ENCODE measurements at places on chromosomes 2 and 18.

DNA sequence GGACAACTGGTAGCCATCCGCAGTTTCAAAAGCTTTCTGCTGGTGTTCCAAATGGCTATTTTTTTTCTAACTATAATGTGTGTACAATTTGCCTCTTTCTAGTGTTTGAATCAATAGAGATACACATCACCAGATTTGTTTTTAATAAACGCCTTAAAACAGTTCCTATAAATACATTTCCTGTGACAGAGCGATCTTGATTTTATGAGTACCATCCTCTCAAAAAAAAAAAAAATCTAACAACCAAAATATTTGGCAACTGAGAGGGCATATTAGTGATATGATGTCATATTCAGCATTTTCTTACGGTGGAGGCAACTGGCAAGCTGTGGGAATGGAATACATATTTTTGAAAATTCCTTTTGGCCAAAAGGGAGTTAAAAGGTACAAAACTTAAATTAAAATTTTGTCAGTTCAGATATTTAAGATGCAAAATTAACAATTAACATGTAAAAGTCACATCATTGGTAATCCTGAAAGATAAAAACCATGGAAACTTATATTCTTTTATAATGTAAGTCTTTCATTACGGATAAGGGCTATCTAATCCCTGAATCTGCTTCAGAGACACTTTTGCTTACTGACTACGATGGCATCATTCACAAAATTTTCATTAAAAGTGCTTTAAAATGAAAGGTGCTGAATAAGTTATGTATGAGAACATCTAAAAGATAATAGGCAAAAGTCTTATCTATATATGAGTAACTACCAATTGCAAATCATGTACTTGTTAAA lies 268.4 kb downstream of the TCF4 start:
- peak; percentile 25 for DNase-seq

- peak; percentile 69 for DNase-seq
Measured at GRCh38 chr2:26786207-26787028, 562 bp downstream of the CENPA start.

- no peak for DNase-seq
Measured at GRCh38 chr2:101706819-101707177, 9.3 kb downstream of the MAP4K4 start.

DNA sequence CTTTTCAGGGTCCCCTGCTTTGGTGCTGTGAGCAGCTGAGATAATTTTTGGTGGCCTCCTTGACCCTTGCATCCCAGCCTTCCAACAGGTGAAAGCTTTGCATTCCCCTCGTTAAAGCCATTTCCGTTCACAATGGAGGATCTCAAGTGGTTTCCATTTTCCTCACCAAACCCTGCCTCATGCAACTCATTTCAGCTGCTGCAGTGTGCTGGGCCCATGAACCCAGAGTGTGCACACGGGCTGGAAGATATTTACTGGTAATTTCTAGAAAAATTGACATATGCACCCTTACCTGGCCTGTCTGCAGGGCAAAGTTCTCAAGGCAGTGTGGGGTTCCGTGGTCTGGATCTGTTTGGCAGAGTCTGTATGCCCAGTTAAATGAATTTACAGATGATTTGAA lies 246.8 kb upstream of the HS6ST1 start:
- DNase-seq, result no peak

GRCh38 chr2:29894822-29895614 lies 26.4 kb downstream of the ALK start:
- peak; percentile 87 for DNase-seq

DNA sequence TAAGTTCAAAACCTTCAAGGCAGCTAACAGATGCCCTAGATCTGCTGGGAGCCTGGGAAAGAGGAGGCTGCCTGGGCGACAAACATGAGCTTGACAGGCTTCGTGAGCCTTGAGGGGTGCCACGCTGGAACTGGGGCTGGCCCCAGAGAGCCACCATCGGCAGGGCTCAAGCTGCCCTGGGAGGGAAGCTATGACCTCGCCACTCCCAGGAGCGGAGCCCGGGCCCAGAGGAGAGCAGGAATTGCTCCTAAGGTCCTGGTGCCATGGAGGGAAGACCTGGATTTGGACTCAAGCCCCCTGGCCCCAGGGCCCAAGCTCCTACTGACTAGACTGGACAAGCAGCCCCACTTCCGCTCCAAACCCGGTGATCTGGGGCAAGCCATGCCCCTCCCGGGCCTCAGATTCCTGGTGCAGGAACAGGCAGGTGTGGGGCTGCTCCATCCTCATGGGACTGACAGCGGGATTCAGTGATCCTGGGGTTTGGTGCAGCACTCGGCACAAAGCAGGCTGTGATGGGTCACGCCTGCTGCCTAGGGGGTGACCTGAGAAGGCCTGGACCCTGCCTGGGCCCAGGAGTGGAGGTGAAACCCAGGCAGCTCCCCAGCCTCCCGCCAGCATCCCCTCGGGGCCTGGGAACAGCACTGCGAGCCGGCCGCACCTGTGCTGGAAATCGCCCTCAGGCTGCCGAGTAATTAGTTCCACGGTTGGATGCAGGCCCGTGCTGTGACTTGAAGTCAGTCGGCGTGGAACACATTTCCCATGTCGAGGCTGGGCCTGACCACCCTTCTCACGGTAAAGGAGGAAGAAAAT lies 246.9 kb downstream of the NDUFA10 start:
- DNase-seq, result no peak

DNA sequence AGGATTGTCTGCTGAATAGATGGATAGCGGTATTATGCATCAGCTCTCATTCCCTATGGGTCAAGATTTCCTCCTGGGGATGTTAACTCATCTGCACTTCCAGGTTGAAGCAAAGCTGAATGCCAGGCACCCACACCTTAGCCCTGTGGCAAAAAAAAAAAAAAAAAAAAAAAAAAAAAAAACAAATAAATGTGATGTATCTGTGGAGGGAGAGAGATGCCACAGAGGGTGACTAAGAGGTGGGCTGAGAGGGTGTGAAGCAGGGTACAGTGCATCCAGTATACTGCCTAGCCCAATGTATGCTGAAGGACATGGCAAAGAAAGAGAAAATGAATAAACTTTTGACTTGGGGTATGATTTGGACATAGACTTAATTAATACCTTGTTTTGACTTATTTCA lies 91.4 kb downstream of the COPS8 start:
- DNase-seq, result no peak

DNA sequence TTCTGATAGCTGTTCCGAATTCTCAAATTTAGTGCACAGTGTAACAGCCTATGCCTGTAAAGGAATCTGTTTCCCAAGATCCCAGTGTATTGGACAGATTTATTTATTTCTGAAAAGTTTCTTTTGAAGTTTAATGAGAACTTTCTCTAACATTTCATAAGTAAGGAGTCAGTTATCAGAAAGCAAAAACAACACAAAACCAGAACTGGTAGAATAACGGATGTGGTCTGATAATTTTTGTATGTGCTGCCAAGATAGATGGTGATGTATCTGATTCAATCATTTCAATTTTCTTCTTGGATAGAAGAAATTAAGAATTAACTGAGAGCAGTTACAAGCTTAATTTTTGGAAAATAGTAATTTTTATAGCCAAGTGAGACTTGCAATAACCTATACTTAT lies 374.3 kb downstream of the SOCS6 start:
- DNase-seq, result no peak

DNA sequence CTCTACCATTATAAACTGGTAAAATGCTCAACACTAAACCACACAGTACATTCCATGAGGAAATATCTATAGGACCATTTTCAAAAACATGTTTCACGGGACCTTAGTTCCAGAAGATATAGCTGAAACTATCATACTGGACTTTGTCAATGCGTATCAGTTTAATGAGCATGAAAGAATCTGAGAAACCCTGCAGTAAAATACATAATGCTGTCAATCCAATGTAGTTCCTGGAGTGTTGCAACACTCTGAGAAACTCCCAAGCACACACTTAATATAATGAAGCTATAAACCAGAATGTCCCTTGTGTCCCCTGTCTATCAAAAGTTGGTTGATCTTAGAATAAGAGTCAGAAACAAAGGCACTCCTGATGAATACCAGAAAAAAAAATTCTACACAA lies 16.2 kb downstream of the IWS1 start:
- no peak for DNase-seq

- DNase-seq, result no peak
Measured at GRCh38 chr2:26985807-26986206, 15.4 kb downstream of the MAPRE3 start.

GRCh38 chr2:143312441-143312840 lies 183.2 kb downstream of the ARHGAP15 start:
- no peak for DNase-seq

DNA sequence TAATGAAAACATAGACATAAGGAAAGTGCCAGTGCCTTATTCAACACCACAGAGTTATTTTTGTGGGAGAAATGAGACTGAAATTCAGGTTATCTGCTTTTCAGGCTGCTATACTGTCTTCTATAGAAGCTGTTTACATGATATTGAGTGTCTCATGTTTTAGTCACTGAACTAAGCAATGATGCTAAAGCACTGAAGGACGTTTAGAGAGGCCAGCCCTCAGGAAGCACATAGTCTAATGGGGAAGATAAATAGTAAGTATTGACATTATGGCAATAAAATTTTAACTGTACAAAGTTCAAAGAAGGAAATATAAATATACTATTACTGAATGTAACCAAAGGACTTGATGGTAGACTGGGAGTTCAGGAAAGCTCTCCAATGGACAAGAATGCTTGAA lies 186.4 kb upstream of the ZC3H15 start:
- DNase-seq, result no peak

- peak; percentile 50 for DNase-seq
Measured at GRCh38 chr2:110678457-110679336, 834 bp upstream of the BUB1 start.

DNA sequence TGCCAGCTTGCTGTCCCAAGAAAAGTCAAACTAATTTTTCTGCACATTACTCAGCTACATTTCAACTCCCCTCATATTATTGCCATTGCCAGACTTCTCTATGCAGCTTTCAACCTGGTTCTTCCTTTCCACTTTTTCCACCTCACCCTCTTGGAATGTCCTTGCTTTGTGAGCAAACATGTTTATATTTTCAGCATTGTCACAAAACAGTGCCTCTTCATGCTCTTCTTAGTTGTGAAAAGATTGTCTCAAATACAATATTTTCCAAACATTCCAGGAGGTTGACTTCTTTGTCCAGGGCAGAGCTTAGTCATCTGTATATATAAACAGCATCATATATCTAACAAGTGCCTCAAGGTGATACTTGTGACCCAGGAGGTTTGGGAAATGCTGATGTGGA lies 803.3 kb upstream of the CELF4 start:
- DNase-seq, result no peak

DNA sequence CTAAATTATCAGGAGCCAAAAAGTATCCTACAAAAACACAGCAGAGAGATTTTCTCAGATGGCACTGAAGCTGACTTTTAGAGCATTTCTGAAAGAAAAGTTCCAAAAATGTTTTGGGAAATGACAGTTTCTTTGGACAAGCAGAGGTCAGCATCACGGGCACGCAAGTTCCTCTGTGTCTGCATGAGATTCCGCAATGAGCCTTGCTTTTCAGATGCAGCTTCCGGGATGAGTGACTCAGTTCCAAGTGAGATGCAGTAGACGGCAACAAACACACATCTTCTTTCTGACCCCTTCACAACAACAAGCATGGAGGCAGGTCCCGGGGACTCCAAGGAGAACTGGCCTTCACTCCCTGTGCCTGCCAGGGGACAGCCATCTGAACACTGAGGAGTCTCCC lies 76.6 kb downstream of the EIPR1 start:
- no peak for DNase-seq

GRCh38 chr2:235762832-235763598 lies 269.2 kb downstream of the AGAP1 start:
- DNase-seq, result no peak

- DNase-seq, result no peak
Measured at GRCh38 chr18:45328811-45329210, 286.5 kb upstream of the SLC14A2 start.

GRCh38 chr2:209644842-209645241 lies 126.8 kb upstream of the UNC80 start:
- no peak for DNase-seq

DNA sequence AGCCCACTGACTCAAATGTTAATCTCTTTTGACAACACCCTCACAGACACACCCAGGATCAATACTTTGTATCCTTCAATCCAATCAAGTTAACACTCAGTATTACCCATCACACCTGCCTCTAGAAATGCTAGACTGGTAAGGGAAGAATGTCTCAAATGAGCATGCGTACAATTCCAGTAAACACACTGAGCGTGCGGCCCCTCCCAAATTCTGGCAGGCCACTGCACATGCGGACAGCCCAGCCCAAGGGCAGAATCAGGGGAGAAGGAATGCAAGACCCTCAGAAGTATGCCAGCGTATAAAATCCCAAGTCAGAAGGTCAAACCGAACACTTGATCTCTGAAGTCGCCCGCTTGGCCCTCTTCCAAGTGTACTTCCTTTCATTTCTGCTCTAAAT lies 7.6 kb upstream of the EMILIN2 start:
- no peak for DNase-seq

GRCh38 chr2:68700560-68700959 lies 34.1 kb upstream of the ARHGAP25 start:
- DNase-seq, result no peak

DNA sequence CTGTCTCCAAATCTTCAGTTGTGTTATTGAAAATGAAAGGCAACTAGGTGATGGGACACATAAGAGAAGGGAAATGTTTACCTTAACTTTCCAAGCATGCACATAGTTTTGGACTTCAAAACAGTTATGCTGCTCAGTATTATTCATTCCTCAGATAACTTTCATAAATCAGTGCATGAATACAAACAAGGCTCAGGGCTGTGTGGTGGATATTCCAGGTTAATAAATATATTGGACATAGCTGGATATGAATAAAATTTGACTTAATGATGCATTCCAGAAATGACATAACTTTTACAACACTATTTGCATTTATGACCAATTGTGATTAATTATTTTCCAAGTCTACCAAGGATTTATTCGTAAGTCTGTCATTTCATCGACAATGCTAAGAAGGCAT lies 301.2 kb upstream of the ZNF804A start:
- DNase-seq, result no peak

DNA sequence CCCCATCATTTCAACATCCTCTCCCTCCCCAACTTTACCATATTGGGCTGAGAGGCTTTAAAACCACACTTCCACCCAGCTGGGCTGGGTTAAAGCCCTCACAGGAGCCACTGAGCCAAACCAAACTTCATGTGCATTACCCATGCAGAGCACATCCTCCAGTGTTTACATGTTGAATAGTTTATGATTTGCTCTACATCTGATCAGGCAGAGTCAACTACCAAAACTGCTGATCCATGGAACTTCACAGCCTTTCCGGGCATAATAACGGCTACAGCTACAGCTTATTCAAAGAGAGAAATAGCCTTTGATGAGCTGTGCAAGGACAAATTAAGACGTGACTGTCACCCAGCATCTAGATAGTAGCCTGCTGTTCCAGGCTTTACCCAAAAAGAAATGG lies 39.0 kb downstream of the MAIP1 start:
- no peak for DNase-seq

DNA sequence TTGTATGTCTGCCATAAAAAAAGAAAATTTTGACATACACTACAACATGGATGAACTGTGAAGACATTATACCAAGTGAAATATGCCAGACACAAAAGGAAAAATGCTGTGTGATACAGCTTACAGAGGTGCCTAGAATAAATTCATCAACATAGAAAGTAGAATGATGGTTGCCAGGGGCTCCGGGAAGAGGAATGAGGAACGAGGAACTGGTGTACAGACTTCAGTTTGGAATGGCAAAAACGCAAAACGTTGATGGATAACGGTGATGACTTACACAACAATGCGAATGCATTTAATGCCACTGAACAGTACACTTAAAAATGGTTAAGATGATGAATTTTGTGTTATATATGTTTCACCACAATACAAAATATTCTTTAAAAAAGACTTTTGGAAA lies 61.0 kb downstream of the TTC21B start:
- DNase-seq, result no peak

GRCh38 chr18:23779696-23780303 lies 90.5 kb downstream of the LAMA3 start:
- peak; percentile 26 for DNase-seq

All from NCI-H82 (cell line).